Mesendoderm (in vitro differentiated cells): ENCODE measurements at places on chromosomes 12 and 14.
A peak's percentile ranks its signal among the peaks of the same experiment; 100 is the strongest.

- H3K27ac ChIP-seq, result no peak overlapping the region
- no peaks in the 10 kb centered on the region for H3K4me1 ChIP-seq
- peaks cover 2% of the 10 kb centered on the region for H3K36me3 ChIP-seq
- no peak for DNase-seq
Observed at GRCh38 chr14:50425816-50426215, 29.1 kb upstream of the CDKL1 start.

DNA sequence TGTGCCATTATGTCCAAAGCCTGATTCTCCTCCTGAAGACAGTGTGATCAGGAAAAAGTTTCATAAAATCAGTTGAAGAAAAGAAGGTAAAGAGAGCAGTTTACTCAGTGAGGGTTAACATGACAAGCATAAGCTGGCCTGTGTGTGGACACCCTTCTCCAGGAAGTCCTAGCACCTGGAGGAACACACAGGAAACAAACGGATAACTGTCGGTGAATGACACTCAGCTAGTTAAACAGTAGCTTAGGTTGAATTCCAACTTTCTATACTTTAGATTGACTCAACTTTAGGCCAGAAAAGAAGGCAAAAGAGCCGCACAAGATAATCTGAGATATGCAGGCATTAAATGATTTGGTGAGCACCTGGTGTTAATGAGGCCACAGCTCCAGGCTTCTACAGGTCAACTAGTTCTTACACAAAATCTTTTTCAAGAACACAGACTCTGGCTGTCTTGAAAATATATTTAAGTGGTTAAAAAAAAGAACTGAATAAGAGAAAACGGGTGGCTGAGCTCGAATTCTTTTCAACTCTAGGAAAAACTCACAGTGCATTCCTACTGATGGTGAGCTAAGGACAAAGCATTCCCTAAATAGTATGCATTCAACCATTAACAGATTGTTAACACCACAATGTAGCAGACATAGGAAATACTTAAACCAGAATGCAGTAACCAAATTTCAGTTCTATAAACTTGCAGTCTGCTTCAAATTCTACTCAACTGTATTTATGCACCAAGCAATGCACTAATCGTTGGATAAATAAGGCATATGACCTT is 56.9 kb upstream of the TSPAN8 start:
- DNase-seq, result peak; percentile 91
- no peaks in the 10 kb centered on the region for H3K4me1 ChIP-seq
- H3K27me3 ChIP-seq, result no peaks in the 10 kb centered on the region
- H3K4me3 ChIP-seq, result no peak overlapping the region
- H3K27ac ChIP-seq, result peak overlapping the region; percentile 76

- H3K4me1 ChIP-seq, result no peaks in the 10 kb centered on the region
- H3K27ac ChIP-seq, result no peak overlapping the region
- H3K36me3 ChIP-seq, result no peaks in the 10 kb centered on the region
- H3K27me3 ChIP-seq, result no peaks in the 10 kb centered on the region
- peak; percentile 57 for DNase-seq
Observed at GRCh38 chr14:67566908-67567307, 33.2 kb downstream of the PIGH start.

DNA sequence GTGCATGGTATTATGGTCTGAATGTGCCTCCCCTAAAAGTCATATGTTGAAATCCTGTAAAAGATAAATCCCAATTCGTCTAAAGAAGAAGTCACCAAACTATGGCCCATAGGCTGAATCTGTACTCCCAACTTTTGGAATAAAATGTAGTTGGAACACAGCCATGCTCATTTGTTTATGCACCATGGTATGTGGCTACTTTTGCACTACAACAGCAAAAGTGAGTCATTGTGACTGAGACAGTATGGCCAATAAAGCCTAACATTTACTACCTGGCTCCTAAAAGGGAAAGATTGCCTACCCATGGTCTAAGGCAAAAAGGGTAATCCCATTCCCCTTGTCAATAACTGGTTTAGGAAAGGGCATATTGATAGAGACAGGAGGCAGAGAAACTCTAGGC is 101.8 kb downstream of the LRIG3 start:
- H3K27me3 ChIP-seq, result no peaks in the 10 kb centered on the region
- H3K27ac ChIP-seq, result no peak overlapping the region
- H3K4me3 ChIP-seq, result no peak overlapping the region
- no peaks in the 10 kb centered on the region for H3K4me1 ChIP-seq
- DNase-seq, result no peak
- H3K36me3 ChIP-seq, result no peaks in the 10 kb centered on the region

DNA sequence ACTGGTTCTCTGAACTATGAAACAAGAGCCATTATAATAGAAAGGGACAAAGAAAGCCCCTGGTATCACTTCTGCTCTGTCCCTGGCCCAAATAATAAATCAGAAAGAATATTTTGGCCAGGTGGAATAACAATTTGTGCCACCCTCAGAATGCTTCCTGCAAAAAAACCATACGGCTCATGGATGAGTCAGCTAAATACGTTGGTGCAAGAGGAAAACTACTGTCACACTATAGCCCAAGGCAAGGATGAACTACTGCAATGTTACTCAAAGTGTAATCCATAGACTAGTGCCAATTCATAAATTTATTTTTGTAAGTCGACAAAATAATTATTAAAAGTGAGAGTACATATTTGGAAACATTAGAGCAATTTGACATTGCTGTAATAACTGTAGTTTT is 68.2 kb downstream of the ANKS1B start:
- no peaks in the 10 kb centered on the region for H3K36me3 ChIP-seq
- H3K27me3 ChIP-seq, result no peaks in the 10 kb centered on the region
- H3K4me3 ChIP-seq, result no peak overlapping the region
- H3K4me1 ChIP-seq, result peaks cover 2% of the 10 kb centered on the region
